ENCODE measurements at places on chromosomes 5 and 9.

GRCh38 chr5:1052641-1053390 lies 44.2 kb downstream of the NKD2 start:
- no peak for DNase-seq

DNA sequence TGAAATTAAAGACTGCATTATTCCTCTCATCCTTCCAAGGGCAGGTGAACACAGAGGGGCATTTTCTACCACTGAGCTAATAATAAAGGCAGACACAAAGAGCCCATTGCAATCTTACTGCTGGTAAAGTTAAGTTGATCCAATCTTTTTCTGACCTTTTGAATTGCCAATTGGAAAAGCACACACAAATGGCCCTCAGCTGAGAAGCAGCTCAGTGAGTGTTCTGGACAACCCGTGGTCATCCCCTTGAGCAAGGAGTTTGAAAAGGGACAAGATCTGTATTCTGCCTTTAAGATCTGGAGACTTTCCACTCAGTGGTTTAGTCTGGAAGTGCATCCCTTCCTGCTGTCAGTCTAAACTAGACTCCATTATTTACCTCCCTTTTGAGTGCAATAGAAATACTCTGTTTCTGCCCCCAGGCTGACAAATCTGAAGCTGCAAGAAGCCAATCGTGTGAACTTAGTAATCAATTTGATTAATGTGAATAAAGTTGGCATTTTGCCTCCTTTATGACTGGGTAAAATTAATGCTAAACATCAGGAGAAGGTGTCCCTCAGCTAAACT lies 835.7 kb downstream of the MAT2B start:
- DNase-seq = no peak

DNA sequence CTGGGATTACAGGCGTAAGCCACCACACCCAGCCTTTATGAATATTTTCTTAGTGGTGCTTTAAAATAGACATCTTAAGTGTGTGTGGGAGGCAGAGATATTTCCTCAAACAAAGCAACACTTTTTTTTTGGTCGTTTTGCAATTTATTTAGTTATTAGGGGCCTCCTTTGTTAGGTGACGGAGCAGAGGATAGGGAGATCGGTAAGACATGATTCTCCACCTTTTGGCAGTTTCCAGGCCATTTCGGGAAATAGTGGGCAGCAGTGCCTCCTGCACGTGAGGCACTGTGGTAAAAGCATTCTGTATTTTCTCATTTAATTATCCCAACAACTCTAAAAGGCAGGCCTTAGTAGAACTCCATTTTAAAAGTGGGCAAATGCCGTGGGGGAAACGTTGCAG lies 1.9 kb downstream of the OCLN start:
- DNase-seq = no peak

GRCh38 chr9:135210676-135211523 lies 123.4 kb downstream of the OLFM1 start:
- no peak for DNase-seq

GRCh38 chr5:35963381-35963843 lies 25.0 kb upstream of the CAPSL start:
- DNase-seq = no peak

- no peak for DNase-seq
Measured at GRCh38 chr5:73382401-73382740, 66.2 kb downstream of the FOXD1 start.

GRCh38 chr9:99401680-99402504 lies 179.8 kb downstream of the SEC61B start:
- DNase-seq = no peak

Measured in retinal pigment epithelial cell (primary cell).